ENCODE measurements at places on chromosomes 4 and X.
A peak's percentile ranks its signal among the peaks of the same experiment; 100 is the strongest.

GRCh38 chr4:80202741-80203553 is 5.6 kb downstream of the PRDM8 start:
- DNase-seq, result peak; percentile 42

DNA sequence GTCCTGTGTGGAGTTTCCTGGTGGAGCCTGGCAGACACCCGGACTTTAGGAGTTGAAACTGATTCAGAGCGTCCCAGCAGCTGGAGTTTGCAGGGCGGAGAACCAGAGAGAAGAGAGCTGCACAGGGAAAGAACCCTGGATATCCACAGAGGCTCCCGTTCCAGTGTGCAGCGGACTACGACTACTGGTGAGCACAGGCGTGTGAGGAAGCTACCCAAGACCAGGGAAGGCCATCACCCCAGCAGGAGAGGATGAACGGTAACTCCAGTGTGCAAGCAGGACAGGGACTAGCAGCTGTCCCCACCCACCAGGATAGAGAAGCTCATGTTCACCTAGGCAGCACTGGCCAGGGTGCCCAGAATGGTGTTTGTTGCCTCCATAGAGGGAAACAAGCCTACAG is 2.3 kb downstream of the LAGE3 start:
- no peak for DNase-seq

DNA sequence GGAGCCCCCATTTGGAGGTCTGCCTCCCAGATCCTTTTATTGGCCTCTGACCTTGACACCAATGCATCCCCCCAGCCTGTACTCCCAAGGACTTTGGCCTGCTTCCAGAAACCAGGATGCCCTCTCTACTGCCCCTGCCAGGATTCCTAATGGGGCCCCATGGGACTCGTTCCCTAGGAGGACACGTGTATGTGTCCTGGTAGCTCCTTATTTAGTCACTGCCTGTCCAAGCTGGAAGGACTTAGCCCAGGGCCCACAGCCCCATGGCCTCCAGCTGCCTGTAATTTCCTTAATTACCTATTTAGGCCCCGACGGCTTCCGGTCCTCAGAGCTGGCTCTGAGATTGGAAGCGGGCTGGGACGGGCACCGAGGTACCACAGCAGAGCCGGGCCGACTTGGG is 9.4 kb downstream of the ATP2B3 start:
- no peak for DNase-seq

DNA sequence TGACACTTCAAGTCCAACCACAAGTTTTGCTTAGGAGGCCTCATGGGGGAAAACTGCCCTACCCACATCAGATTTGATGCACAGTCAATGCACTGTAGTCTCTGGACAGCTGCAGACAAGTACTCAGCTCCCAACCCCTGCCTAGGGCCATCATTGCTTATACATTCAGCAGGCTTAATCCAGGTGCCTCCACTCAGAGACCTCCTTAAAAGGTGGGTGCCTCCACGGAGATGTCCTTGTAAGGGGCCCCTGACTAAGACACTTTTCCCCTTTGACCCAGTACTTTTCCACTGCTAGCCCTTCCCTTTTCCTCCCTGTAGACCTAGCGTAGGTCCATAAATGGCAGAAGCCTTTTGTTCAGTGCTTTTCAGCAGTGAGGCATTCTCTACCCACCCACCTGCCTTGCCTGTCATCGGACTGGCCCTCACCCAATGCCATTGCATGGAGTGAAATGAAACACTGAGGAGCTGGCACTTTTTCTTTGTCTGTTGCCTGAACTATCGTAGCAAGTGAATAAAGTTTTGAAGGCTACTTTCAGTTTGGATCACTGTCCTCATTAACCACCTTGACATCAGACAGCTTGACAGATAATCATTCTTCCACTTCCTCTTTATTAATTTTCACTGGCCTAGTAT is 23.8 kb upstream of the PLK4 start:
- DNase-seq, result no peak

All from WTC11 (cell line).